NCI-H774 (cell line): ENCODE measurements at places on chromosomes 1 and 21.

- DNase-seq: no peak
Measured at GRCh38 chr1:53001128-53001527, 60.9 kb upstream of the PODN start.

- DNase-seq: no peak
Measured at GRCh38 chr1:182337736-182338571, 53.6 kb downstream of the GLUL start.

- no peak for DNase-seq
Measured at GRCh38 chr1:29669158-29669871, 433.0 kb downstream of the PTPRU start.

- no peak for DNase-seq
Measured at GRCh38 chr21:42490720-42491119, 5.3 kb downstream of the RSPH1 start.

DNA sequence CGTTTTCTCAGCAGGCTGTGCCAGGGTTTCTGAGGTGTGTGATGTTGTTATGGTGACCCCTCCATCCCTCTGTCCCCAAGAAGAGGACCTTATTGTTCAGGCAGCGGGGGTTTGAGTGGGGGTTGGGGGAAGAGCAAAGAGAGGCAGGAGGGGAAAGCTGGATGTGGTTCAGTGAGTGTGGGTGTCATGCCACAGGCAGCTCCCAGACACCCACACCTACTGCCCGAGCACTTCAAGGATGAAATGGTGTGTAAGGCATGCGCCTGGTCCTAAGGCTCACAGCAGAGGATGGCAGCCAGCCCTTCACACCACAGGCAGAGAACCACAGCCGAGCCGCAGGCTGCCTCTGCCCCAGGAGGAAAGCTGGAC lies 49.9 kb upstream of the STUM start:
- no peak for DNase-seq

DNA sequence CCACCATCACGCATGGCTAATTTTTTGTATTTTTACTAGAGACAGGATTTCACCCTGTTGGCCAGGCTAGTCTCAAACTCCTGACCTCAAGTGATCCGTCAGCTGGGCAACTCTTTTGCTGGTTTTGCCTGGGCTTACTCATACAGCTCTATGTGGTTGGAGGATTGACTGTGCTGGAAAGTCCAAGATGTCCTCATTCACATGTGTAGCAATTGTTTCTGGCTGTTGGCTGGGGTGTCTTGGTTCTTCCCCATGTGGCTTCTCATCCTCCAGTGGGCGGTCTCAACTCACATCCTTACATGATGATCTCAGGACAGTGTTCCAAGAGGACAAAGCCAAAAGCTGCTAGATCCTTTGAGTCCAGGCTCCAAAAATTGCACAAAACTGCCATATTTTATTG lies 53.3 kb downstream of the TEX35 start:
- DNase-seq: no peak

GRCh38 chr1:44313265-44313918 lies 41.7 kb downstream of the ERI3 start:
- DNase-seq: no peak

- DNase-seq: no peak
Measured at GRCh38 chr1:172653015-172653709, 5.7 kb upstream of the FASLG start.

- DNase-seq: no peak
Measured at GRCh38 chr1:74530892-74531291, 18.5 kb upstream of the LRRC53 start.

DNA sequence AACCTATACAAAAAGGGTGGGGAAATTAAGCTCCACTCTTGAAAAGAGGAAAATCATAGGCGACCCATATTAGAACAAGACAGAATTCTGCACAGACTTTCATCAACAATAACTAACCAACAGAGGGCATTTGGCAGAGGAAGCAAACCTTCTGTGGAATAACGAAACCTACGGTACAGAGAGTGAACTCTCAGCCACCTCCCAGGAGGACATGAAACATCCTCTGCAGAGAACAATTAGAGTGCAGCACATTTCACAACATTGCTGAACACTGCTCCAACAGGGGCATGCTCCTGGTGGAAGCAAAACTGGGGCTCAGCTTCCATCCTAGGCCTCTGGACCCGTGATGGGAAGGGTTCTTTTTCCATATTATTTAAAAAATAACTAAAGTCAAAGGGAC lies 110.9 kb downstream of the KCNJ15 start:
- no peak for DNase-seq

DNA sequence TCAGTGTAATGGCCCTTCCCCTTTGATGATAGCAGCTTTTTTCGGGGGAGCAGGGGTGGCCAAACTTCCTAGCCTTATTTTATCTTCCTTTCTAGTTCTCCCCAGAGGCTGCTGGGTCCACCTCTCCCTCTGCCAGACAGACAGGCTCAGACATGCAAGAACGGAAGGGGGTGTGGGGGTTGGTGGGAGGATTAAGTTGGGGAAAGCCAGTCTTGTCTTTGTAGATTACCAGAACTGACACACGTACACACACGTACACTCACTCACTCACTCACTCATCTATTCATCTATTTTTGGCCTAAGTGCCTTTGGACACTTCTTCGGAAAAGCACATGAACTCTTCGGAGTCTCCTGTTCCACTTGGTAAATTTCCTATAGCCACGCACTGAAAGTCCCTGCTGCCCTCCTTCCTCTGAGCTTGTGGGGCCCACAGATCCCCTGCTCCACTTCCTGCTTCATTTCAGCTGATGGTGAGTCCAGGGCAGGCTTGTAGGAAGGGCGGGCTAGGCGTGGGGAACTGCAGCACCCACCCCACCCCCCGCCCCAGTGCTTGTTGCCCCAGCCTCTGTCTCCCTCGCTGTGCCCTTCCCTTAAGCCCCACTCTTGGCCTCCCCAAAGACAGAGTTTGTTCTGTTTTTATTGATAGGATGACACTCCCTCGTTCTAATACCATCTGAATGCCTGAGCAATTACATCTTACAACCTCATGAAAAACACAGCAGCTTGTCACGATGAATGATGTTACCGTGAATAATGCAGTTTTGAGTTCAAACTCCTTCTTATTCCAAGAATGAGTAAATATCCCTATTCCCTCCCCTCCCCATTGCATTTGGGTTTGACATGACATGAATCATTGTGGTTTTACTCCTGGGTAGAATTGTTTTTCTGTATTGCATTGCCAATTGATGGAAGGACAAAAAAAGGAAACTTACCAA lies 60.7 kb upstream of the ATP5PO start:
- DNase-seq: no peak

DNA sequence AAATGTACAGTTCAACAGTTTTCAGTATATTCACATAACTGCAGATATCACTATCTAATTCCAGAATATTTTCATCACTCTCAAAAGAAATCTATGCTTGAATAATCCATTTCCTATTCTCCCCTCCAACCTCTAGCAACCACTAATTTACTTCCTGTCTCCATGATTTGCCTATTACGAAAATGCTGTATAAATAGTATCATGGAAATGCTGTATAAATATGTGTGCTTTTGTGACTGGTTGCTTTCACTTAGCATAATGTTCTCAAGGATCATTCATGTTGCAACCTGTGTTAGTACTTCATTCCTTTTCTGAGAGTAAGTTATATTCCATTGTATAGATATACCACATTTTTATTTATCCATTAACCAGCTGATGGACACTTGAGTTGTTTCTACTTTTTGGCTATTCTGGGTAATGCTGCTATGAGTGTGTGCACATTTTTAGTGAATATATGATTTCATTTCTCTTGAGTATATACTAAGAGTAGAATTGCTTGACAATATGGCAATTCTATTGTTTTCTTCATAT lies 115.6 kb downstream of the TNFSF18 start:
- DNase-seq: no peak

- no peak for DNase-seq
Measured at GRCh38 chr1:42679364-42679983, 2.7 kb upstream of the YBX1 start.

DNA sequence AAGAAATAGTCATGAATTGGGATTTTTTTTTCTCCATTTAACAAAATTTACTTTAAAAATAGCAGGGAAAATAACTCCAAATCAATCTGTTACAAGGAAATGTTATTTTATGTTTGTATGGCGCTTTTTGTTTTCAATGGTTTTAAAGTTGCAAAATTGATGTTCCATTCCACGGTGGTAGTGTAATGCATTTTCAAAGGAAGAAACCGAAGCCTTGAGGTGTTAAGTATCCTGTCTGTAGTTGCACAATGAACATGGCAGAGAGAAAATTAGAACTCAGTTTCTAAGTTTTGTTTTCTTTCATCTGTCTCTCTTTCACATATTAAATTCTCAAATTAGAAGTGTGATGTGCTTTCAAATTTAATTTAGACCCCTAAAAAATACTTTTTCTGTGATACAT lies 841.8 kb downstream of the USP25 start:
- DNase-seq: no peak

DNA sequence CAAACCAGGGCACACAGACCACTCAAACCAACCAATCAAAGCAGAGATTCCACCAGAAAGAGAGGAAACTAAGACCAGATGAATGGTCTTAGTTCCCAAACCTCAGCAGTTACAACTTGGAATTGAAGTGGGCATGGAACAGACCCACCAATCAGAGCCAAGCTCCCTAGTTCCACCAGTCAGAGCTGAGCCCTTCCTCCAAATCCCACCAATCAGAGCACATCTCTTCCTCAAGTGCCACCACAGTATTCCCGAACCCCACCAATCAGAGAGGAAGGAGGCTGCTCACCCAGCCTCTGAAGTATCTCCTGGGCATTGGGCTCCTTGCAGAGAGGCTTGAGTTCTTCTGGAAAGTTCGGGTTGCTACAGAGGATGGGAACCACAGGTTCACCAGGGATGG lies 1.4 kb downstream of the GUCA2A start:
- DNase-seq: no peak

DNA sequence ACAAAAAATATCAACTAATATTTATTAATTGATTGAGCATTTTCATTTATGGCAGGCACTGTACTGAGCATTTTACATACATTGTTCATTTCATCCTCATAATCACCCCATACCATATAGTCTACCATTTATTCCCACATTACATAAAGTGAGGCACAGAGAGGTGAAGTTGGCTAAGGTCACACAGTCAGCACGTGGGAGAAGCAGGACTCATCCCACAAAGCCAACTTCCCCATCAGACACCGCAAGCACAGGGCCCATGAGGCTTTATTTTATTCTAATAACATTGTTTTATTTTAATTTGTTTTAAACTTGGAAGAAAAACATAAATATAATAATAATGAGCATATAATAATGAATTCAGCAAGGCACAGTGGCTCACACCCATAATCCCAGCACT lies 43.1 kb upstream of the CAPZB start:
- no peak for DNase-seq

DNA sequence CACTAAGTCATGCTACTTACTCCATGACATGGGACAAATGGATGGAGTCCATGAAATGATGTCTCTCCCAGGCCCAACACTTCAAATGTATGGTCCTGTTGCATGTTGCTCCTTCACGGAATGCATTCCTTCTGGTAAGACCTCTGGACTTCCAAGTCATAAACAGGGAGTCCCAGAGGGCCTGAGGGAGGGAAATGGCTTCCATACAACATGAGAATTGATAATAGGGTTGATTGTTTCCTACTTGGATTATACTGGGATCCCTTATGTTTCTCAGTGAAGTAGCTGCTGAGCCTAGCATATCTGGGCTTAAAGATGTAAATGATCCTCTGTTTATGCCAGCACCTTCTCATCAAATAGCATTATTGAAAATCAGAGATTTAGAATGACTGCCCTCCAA lies 104.2 kb upstream of the MAGI3 start:
- no peak for DNase-seq

DNA sequence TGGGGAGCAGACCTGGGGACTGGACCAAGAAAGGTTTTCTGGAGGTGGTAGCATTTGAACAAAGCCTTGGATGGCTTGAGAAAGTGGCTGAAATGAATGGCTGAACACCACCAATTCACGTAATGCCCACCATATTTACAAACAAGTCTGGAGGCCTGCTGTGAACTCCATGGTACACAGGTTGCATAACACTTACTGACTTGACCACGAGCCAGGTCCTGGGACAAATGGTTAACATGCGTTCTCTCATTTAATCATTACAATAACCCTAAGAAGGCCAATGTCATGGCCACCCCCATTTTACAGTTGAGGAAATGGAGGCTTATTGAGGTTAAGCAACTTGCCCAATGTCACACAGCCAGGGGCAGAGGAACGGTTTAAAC lies 44.4 kb downstream of the ZBTB18 start:
- DNase-seq: no peak

- no peak for DNase-seq
Measured at GRCh38 chr1:13622446-13622845, 38.8 kb downstream of the PDPN start.

DNA sequence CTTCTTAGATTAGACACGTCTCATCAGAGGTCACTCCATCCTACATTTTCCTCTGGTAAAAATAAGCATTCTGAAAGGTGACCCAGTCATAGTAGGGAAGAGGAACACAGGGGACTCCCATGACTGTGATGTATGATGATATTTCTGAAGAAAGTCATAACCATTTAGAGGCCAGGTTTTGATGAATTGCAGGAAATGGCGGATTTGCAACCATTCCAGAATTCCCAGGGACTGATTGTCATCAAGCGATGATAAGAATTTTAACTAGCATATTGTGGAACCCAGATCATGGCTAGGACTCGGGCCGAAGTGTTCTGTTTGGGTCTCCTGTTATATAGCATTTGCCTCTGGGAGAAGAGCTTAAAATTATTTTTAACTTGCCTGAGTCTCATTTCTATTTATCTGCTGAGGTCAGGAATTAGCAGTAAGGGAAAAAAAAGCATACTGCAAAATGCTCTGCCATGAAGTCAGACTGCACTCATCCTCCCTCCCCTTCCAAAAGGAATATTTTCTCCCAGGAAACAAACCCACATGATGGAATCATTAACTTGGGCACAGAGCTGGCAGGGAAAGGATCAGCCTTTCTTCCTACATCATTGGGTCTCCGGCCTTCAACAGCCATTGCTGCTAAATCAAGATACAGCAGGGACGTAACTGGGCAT lies 286.7 kb downstream of the HLX start:
- DNase-seq: no peak

DNA sequence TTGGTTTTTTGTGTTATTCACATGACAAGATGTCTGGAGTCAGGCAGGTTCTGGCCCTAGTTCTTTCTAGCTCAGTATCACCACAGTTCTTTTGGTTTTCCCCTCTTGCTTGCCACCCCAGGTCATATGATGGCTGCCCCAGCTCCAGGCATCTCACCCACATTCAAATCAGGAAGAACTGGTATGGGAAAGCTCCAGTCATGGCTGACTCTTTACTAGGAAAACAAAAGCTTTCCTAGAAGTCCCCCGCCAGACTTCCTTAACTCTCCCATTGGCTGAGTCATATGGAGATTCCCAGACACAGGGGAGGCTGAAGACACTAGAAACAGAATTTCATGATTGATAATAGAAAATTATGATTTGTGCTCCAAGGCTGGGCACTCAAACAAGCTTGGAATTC lies 22.1 kb upstream of the EYA3 start:
- no peak for DNase-seq
